ENCODE measurements at places on chromosomes 1 and 21.
A peak's percentile ranks its signal among the peaks of the same experiment; 100 is the strongest.

DNA sequence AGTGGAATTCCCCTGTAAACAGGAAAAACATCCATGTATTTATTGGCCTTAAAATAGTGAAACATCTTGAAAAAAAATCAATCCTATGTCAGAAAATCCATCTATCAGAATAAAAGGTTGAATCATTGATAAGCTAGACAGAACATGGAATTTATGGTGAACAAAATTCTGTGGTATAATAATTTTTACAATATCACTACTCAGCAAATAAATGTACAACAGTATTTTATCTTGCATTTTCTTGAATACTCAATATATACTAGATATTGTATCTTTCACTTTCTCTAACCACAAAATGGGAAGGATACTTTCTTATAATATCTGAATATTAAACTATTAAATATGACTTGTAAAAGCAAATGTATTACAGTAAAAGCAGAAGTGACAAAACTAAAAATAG is 5.7 kb upstream of the UBE4B start:
- DNase-seq, result no peak

GRCh38 chr21:23951251-23951650 is 1656.0 kb downstream of the MRPL39 start:
- no peak for DNase-seq

- no peak for DNase-seq
Observed at GRCh38 chr21:16418226-16418625, 688.4 kb downstream of the USP25 start.

DNA sequence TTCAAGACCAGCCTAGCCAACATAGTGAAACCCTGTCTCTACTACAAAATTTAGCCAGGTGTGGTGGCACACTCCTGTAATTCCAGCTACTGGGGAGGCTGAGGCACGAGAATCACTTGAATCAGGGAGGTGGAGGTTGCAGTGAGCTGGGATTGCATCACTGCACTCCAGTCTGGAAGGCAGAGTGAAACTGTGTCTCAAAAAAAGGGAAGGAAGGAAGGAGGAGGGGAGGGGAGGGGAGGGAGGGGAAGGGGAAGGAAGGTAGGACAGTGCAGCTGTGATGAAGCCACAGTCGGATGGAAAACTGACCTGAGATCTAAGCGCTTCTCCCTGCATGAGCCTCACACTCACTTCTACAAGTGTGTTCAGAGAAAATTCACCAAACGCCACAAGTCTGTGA is 22.0 kb upstream of the FHAD1 start:
- DNase-seq, result no peak

DNA sequence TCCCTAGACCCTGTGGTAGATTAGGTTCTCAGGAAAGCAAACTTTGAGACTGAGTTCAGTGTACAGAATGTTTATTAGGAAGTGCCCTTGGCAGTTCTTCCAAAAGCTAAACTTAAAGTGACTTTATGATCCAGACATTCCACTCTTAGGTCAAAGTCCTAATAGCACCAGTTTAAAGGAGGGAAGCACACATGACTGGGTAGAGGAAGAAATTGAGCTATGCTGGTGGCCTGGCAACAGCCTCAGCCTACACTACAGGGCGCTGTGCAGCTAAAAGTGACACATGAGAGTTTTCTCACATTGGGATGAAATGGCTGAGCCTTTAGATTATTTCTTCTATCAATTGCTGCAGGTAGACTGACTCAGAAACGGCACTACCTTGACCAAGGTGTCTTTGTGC is 280.4 kb downstream of the BRINP2 start:
- DNase-seq, result no peak

DNA sequence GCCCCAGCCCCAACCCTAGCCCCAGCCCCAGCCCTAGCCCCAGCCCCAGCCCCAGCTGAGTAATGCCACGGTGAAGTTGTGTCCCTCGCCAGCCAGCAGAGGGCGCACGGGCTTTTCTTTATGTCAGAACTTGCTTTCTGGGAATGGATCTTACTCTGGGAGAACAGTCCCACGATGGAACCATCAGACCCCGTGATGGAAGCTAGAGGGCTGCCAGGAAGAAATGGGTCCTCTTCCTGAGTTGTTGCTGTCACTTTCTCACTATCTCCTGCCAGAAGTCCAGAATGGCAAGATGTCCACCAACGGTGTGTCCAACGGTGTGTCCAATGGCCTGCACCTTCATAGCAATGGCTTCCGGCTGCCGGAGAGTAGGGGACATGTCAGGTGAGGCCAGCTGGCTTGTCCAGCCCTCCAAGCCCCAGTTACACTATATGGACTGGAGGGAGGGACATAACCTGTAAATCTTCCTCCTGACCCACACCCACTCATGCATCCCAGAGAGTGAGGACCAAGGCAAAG is 25.1 kb upstream of the TMEM222 start:
- peak; percentile 62 for DNase-seq

- no peak for DNase-seq
Observed at GRCh38 chr1:191752342-191752741, 405.9 kb upstream of the RGS18 start.

GRCh38 chr21:43771698-43772424 is 4.2 kb downstream of the CSTB start:
- no peak for DNase-seq

DNA sequence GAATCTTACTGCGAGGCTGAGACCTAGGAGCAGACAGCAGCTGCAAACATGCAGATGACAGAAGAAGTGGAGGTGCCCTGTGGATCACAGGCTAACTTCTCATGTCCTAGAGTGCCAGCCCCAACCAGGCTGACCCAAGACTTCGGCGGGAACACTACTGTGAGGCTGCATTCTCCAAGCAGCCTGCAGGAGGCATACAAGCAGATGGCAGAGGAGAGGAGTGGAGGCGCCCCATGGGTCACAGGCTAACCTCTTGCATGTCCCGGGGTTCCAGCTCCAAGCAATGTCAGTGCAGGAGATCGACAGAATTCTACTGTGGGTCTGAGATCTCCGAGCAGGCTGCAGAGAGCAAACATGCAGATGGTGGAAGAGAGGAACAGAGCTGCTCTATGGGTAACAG is 98.1 kb upstream of the ZNF678 start:
- no peak for DNase-seq

- no peak for DNase-seq
Observed at GRCh38 chr1:31405578-31406245, 7.3 kb upstream of the SERINC2 start.

- no peak for DNase-seq
Observed at GRCh38 chr1:172343240-172344160, 77.0 kb upstream of the C1orf105 start.

DNA sequence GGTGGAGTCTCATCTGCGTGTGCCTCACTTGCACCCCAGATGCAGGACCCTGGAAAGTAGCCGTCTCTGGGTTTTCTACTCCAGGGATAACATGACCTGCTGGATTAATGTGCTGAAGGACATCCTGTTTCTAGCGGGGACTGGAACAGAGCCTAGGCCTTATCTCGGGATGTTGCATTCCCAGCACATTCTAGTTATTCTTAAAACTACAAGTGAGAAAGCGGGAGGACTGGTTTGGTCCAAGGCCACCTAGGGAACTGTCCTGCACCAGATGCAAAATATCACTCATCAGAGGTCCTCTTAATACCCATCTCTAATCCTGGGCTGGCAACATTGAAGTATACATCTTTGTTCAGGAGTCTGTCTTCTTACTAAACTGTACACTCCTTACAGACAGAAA is 179.9 kb downstream of the ZC3H11B start:
- no peak for DNase-seq

DNA sequence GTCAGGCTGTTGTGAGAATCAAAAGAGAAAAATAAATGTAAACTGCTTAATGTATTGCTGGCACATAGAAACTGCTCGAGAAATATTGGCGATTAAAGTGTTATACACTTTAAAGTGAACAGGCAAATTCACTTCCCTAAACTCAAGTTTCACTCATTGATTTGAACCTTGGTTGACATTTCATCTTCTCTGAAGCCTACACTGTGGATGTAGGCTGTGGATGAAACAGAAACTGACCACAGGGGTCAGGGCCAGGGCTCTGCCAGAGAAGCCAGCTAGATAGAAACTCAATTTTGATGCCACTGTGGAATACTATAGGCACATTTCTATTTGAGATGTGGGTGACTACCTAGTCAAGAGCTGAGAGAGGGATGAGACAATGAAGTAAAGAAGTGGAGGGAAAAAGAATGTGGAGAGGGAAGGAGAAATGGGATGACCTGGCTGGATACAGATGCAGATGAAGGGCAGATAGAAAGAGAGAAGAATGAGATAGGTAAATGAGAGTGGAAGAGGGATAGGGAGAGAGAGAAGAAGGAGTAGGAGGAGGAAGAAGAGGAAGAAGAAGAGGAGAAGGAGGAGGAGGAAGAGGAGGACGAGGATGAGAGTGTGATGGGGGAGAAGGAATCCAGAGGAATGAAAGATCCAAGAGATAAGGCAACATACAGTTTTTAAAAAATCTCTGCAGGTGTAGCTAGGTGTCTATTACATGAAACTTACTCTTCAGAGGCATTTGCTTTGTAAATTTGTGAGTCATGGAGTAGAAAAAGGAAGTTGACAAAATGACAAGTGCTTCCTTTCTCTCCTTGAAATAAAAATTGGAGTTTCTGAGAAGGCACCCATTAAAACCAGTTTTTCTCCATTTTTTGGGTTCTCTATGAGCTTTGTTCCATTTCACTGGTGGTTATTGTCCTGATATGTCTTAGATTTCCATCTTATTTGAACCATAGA is 17.4 kb upstream of the CD1D start:
- no peak for DNase-seq

DNA sequence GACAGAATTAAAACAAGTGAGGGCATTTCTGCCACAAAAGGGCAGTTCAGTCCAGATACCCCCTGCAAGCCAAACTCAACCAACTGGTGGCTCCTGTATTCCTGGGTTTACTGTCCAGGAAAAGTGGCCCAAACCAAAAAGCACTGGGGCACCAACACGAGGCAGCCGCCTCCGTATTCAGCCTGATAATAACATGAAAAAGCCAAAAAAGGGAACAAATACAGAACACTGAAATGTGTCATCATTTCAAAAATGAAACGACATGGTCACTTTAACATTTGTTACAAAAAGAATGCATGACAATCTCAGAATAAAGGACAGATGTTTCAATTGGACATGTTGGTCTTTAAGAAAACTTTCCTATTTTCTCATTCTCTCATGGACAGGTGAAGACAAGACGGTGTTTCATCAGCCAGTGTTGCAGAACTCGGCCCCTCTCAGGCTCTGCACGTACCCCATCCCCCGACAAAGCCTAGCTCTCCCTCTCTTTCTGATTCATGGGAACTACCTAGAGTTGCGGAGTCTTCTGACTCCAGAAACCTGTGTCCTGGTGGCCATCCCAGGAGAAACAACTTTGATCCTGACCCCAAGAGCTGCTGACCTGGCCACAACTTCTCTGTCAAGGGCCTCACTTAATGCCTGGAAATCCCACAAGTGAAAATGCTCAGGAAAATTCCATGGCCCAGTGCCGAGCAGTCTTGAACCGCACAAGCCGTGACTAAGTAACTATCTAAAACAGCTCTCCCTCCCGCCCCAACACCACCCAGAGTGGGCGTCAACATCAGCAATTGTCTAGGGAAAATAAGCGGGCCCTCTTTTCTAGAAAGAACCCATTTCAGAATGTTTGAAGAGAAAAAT is 27.1 kb downstream of the ZBTB17 start:
- no peak for DNase-seq

GRCh38 chr1:75172556-75172955 is 38.4 kb downstream of the LHX8 start:
- no peak for DNase-seq

DNA sequence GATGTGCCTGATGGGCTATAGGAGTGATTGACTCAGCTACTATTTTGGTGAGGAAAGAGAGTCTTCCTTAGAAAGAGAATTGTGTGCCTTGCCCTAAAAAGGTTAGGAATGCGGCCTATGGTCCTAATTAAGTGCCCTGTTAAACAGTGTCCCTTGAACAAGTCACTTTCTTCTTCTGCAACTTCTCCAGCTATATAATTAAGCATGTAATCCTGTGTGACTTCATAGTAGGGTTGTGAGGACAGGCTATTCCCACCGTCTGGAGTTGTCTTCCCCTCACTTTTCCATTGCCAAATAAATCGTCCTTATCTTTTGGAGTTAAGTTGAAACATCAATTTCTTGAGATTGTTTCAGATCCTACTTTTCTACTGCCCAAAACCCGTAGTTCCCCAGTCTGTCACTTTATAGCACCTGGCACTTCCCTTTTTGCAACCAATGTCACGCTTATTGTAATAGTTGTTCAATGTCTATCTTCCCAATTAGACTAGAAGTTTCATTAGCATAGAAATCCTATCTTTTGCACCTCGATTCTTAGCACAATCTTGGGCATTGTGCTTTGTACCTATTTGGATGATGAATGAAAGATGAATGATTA is 27.6 kb upstream of the SLC16A1 start:
- DNase-seq, result no peak

DNA sequence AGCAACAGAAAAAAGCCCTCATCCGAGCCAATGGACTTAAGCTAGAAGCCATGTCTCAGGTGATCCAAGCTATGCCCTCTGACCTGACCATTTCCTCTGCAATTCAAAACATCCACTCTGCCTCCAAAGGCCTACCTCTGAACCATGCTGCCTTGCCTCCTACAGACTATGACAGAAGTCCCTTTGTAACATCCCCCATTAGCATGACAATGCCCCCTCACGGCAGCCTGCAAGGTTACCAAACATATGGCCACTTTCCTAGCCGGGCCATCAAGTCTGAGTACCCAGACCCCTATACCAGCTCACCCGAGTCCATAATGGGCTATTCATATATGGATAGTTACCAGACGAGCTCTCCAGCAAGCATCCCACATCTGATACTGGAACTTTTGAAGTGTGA is 20.7 kb downstream of the NR5A2 start:
- DNase-seq, result no peak

Data from NCI-H1417 (cell line).